Activated CD8-positive, alpha-beta memory T cell treated with anti-CD3 and anti-CD28 coated beads for 1 hour (primary cell): ENCODE measurements at places on chromosomes 5 and 9.

- no peak for DNase-seq
Measured at GRCh38 chr9:11347437-11347836, 734.6 kb upstream of the PTPRD start.

GRCh38 chr9:37486616-37487548, 1.1 kb downstream of the POLR1E start:
- DNase-seq = no peak

GRCh38 chr5:86038566-86038965, 579.2 kb upstream of the COX7C start:
- DNase-seq = no peak

GRCh38 chr9:677461-678097, 163.9 kb upstream of the DMRT1 start:
- no peak for DNase-seq

DNA sequence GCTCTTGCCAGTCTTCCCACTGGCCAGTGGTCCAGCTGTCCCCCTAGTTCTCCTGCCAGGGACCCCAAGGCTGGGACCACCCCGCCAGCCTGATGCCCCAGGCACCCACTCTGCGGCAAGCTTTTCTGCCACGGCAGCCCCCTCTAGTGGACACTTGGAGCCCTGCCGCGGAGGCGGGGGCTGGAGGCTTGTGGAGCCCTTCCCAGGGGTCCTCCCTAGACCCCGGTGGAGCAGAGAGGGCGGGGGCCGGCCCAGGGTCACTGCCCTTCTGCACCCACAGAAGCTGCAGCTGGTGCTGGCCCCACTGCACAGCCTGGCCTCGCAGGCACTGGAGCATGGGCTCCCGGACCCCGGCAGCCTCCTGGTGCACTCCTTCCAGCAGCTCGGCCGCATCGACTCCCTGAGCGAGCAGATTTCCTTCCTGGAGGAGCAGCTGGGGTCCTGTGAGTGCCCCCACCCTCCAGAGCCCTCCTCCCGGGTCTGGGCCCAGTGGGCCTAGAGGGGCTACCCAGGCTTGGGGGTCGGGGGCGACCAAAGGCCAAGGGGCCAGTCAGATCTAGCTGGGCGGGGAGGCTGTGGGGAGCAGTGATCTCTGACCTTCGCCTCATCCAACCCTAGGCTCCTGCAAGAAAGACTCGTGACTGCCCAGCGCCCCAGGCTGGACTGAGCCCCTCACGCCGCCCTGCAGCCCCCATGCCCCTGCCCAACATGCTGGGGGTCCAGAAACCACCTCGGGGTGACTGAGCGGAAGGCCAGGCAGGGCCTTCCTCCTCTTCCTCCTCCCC, 9.1 kb downstream of the EGFL7 start:
- DNase-seq = no peak

- DNase-seq = no peak
Measured at GRCh38 chr5:14118551-14119320, 24.4 kb upstream of the TRIO start.

DNA sequence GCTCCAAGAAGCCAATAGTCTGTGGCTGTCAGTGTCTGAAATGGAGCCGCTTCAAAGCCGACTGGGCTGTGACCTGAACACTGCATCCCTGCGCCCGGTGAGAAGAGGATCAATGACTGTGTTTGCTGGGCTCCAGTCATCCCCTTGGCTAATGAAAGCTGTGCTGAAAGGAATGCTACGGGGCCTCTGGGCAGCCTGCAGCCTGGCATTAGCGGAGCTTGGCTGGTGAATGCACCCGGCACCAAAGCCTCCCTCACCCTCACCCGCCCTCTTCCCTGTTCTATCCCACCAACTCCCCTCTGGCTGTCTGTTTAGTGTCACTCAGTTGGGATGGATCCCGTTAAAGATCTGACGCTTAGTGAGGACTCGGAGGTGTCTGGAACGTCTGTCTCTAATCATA, 355.3 kb downstream of the BNC2 start:
- no peak for DNase-seq

GRCh38 chr9:29322240-29322639, 1749.0 kb upstream of the C9orf72 start:
- DNase-seq = no peak

DNA sequence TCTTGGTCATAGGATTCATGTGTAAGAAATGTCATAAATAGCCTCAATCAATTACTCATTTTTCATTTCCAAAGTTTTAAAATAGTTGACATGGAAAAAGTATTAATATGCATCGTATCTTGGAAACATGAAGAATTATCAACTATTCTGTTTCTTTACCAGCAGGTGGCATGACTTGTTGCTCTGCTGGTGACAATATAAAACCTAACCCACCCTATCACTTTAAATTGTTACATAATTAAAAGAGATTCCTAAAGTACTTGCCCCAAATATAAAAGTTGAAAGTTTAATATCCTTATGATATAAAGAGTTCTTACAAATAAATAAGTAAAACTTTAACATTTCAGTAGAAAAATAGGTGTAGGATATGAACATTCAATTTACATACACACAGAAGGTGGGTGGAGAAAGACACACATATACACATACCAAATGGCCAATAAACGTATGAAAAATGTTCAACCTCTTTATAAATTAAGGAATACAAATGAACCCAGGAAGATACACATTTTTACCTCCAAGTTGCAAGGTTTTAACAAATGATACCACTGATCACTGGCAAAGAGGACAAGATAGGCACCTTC, 30.6 kb downstream of the MAP1B start:
- DNase-seq = no peak

GRCh38 chr5:53240661-53241060, 131.1 kb upstream of the MOCS2 start:
- no peak for DNase-seq

- no peak for DNase-seq
Measured at GRCh38 chr9:16680975-16681651, 189.4 kb downstream of the BNC2 start.

DNA sequence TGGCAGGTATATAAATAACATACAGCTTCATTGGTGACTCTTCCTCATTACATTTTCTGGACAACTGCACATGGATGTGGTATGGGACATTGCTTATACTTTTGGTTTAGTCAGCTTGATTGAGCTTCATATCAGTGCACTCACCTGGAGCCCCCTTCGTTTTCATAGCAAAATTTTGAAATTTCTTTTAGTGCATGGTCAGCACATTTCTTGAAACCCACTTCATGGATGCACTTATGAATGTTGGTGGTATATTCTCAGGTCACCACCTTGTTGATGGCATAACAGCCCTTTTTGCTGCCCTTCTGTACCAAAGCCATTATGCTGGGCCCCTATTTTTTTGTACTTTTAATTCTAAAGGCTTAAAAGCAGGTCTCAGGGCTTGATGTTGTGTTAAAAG, 16.7 kb upstream of the LRRC70 start:
- DNase-seq = no peak

DNA sequence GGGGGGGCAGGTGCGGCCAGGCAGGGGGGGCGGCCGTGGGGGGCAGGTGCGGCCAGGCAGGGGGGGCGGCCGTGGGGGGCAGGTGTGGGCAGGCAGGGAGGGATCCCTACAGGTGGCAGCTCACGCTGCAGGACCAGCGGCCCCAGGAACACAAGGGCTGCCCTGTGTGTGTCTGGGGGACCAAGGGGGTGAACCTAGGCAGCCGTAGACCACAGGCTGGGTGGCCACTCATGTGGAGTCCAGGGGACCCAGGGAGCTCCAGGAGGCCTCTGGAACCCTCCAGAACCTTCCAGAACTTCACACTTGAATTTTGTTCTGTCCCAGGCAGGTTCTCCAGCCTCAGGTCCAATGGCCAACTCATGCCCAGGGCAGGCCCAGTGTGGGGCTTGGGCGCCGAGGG, 51.6 kb upstream of the EGFL7 start:
- no peak for DNase-seq

DNA sequence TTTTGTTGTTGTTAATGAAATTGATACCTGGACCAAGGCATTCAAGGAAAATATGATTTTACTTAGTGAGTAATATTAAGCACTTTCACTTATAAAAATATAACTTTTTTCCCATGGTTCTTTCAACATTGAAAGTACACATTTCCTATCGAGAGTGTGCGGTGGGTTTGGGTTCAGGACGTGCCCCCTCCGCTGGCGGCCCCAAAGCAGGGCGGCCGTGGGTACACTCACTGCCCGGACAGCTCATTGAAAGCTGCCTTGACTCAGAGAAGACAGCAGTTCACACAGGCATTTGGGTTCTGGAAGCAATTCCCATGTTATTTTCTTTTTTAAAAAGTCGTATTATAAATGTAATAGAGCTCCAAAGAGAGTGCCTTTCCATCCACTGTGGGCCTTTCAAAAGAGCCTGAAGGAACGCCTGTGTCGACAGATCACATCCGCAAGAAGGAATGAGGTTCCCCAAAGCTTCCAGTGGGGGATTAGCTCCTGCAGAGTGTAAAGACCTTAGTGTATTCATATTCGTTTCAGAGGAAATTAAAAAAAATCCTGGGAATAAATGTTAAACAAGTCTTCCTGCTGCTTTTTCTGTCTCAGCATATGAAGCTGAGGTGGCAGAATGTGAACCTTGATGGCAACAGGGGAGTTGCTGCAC, 74.3 kb downstream of the PRDM6 start:
- DNase-seq = no peak

- DNase-seq = no peak
Measured at GRCh38 chr5:157540707-157541446, 34.7 kb downstream of the ADAM19 start.

DNA sequence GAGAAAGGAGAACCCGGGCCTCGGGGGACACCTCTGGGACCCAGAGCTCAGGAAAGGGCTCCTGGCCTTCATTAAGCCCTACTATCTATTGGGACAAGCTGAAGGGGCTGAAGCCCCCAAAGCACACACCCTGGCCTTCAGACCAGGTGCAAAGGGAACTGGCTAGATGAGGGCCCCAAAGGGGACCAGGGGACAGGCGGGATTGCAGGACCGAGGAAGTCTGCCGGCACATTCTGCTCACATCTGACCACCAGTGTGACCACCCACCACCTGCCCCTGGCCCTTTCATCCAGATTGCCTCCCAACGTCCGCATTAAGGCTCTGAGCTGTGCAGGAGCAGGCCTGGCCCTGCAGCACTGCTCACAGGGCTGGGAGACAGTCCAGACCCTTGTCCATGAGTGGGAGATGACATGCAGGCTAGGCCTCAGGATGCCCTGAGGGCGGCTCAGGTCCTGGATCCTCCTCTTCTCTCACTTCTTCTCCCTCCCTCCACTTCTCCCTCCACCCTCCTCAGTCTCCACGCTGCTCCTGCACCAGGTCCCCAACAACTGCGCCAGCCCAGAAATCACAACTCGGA, 19.2 kb downstream of the PSD2 start:
- no peak for DNase-seq
